ENCODE measurements at places on chromosomes 11 and 22. TPM values are rescaled to one million over a fixed set of nuclear protein-coding genes. Genes with fewer than 3 reads are reported as not detected.

The APOL4 gene
- 6.0 TPM for total RNA-seq

The EIF4ENIF1 gene
- total RNA-seq, result 22.5 TPM

The OR8B2 gene
- total RNA-seq, result not detected

The TMEM126A gene
- 21.2 TPM for total RNA-seq

The LRRC74B gene
- total RNA-seq, result 0.14 TPM

The PGA5 gene
- total RNA-seq, result not detected

The OR5A1 gene
- total RNA-seq, result not detected

The OLFML1 gene
- 4.2 TPM for total RNA-seq

The ZNF215 gene
- 2.1 TPM for total RNA-seq

DNA sequence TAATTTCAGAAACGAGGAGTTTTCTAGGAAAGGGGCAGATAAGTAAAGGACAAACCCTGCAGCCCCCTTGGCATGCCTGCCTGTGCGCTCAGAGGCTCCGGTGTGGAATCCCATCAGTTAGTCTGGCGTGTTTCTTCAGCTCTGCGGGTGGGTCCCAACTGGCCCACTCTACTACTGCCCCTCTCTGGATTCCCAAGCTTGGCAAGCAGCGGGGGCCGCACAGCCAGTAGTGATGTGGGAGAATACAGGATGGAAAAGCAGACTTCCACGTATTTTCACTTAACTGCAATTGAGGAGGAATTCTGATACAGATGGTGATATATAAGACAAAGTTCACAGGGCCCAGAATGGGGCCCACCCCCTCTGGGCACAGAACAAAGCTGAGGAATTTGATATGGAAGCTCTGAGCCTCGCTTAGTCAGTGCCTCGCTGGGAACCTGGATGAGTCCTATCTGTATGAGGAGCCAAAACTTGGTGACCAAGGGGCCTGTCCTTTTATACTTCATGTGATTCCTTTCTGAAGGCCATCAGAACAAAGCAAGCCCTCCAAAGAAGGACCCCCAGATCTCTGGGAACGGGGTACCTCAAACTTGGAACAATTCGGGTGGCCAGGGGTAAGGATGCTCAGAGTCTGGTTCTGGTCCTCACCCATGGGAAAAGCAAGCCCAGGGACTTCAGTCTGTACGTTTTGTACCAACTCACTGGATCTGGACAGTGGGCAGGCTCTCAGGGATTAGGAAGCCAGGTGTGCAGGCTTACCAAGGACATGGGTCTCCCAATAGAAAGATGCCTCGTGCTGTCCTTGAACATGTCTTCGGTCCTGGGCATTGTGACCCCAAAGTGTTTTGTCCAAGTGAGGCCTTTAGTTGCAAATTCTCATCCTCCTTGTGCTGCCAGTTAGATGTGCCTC is 26.0 kb downstream of the RELT start:
- DNase-seq, result no peak

DNA sequence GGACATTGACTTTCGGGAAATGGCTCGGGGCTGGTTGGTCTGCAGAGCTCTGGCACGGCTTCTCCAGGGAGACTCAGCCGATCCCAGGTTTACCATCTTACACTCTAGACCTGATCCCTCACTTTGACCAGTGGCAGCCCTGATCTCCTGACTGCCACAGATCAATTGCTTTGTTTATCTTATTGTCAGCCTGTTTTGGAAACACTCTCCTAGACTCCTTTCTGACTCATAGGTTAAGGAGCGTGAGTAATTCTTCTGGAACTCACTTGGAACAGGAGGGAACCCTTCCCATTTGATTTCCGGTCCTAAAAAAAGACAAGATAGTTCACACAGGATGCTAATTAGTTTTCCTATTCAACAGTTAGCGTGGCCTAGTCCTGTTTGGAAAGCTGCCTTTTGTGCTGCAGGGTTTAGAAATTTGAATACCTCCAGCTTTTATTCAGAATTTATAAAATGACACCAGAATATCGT is 16.0 kb upstream of the BMAL1 start:
- no peak for DNase-seq

DNA sequence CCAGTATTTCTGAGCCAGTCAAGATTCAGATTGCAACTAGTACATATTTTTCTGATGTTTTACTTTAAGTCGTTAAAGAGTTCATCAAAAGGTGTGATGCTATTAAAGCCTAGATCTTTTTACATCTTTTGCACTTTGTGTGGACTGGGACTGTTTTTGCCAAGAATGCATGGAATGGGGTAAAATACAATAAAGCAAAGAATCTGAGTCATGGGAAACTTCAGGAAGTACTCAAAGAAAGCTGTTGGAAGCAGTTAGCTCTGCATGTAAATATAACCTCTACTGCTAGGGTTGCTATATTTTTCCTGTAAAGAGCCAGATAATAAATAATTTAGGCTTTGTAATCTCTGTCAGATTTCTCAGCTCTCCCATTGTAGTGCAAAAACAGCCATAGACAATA is 20.9 kb downstream of the ATXN10 start:
- no peak for DNase-seq

DNA sequence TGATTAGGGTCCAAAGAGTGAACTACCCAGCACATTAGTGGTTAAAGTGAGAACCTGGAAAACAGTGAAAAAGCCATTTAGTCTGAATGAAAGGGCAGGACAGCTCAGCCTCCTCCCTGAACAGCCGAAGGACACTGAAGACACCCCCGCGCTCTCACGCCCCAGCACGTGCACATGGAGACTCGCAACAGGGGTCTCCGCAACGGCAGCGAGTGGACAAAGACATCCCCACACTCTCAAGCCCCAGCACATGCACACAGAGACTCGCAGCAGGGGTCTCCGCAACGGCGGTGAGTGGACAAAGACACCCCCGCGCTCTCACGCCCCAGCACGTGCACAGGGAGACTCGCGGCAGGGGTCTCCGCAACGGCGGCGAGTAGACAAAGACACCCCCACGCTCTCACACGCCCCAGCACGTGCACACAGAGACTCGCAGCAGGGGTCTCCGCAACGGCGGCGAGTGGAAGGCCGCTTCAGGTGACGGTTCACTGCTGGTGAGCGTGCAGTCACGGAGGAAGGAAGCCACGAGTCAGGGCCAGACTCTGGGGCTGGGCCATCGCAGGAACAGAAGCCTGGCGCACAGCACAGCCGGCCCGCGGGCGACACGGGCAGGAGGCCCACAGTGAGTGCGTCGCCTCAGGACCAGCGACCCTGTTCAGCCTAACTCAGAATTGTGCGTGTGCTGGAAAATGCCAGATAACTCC is 43.6 kb downstream of the BRD1 start:
- DNase-seq, result peak; percentile 66

DNA sequence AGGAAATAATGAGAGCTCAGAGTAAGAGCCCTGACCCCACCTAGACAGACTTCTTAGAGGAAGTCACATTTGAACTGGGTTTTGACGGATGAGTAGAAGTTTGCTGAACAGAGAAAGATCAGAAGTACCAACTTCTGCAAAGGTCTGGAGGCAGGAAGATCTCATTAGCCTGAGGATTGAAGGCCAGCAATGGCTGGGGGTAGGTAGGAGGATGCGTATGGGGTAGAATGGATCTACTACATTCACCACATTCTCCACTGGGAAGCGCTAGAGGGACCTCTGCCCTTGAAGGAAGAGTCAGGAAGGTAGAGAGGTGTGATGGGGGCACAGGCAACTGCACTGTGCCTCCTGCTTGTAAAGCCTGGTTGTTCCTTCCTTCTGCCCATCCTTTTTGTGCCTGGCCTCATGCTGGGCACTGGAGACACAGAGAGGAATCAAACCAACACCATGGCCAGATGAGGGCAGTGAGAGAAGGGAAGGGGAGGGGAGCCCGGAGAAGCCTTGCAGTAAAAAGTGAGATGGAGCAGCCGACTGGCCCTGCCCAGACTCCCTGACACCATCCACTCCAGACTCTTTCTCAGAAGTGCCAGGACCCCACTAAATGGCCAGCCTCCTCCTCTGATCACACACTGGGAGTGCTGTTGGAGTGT is 4.9 kb downstream of the TPBGL start:
- DNase-seq, result peak; percentile 8

GRCh38 chr11:127392575-127392974 is 392.0 kb upstream of the KIRREL3 start:
- no peak for DNase-seq

GRCh38 chr11:69801513-69802335 is 17.5 kb downstream of the FGF3 start:
- DNase-seq, result no peak

DNA sequence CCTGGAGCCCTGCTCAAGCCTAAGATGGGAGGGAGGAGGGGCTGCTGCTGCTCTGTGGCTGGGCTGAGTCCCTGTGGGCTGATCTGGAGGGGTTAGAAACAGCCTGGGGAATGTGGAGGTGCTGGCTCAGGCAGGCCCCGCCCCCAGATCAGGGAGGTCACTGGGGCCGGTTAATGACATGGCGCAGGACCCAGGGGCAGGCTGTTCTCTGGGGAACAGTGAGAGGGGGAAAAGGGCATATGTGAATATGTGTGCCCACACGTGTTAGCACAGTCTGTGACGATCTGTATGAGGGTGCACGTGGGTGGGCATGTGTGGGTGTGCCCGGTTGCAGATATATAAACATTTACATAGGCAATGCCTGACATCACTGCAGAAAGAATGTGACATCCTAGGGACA is 143.5 kb downstream of the MIAT start:
- DNase-seq, result no peak

- no peak for DNase-seq
Observed at GRCh38 chr11:119744577-119744976, 15.6 kb upstream of the NECTIN1 start.

DNA sequence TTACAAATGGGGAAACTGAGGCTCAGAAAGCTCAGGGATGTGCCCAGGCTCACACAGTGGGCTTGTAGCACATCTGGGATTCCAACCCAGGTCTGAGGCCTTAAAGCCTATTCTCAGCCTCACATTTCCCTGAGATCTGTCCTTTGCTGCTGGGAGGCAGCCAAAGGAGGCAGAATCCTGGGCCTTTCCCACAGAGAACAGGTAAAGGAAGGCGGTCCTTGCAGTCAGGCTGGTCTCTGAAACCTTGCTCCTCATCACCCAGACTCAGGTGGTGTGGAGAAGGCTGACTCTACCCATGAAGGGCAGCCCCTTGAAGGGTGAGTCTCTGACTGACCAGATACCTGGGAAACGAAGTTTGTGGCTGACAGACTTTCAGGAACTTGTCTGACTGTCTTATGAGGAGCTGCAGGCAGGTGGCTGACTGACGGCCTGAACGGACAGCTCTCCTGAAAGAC is 7.8 kb downstream of the SLCO2B1 start:
- no peak for DNase-seq

- DNase-seq, result no peak
Observed at GRCh38 chr22:29300467-29300806, 6.0 kb upstream of the GAS2L1 start.

GRCh38 chr11:14288189-14288935 is 70.6 kb downstream of the RRAS2 start:
- no peak for DNase-seq

- no peak for DNase-seq
Observed at GRCh38 chr11:110527146-110527545, 97.4 kb downstream of the FDX1 start.
